ENCODE measurements at places on chromosomes 2 and 18.

DNA sequence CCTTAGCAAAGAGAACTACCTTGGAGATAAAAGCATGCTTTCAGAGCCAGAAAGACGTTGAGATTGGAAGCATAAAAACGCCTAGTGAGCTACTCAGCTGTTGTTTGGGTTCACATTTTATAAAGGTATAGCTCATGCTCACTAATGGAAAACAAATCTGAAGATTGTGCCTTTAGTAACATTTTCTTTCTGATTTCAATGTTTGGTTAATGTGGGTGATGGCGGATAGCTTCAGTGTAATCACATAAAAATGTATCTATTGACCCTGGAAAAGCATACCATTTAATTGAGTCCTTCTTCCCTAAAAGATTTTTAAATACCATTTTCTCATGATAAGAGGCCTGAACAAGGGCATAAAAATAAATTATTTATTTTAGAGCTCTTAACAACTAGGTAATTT, 73.4 kb downstream of the DTNA start:
- DNase-seq: no peak

GRCh38 chr2:73821227-73821626, 7.5 kb upstream of the STAMBP start:
- DNase-seq: no peak

DNA sequence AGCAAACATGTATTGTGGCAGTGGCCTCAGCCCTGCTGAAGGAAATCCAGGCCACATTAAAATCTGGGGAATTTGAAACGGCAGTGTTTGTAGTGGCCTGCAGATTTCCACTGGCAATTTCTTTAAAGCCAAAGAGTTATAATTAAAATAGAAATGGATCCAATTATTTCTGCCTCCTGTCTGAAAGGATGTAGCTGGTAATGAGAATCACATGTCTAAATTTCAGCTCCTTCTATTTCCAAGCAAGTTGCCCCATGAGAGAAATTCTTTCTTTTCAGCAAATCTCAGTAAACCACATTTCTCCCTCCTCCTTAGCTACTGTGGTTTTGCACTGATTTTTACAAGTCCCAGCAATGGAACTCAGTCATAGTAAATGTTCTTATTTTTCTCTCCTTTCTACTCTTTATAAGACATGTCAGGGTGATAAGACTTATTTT, 55.4 kb upstream of the ZNF396 start:
- DNase-seq: no peak

- DNase-seq: no peak
These were observed 57.4 kb downstream of the STK39 start for GRCh38 chr2:168189835-168190569.

DNA sequence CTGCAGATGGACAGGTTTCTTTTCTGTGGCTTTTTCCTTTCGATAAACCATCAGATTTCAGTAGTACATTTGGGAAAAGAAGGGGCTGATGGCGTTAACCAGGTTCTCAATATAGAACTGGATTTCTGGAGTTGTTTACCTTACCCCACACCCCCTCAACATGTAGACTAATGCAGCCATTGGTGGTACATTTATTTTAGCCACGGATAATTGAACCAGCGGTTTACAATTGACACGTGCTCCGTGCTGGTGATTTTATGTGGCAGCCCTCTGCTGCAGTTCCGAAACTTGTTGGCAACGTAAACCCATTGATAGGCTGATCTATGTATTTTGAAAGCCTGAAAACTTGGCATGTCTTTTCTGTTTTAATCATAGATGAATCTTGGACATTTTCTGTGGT, 5.4 kb downstream of the SOX11 start:
- DNase-seq: no peak

DNA sequence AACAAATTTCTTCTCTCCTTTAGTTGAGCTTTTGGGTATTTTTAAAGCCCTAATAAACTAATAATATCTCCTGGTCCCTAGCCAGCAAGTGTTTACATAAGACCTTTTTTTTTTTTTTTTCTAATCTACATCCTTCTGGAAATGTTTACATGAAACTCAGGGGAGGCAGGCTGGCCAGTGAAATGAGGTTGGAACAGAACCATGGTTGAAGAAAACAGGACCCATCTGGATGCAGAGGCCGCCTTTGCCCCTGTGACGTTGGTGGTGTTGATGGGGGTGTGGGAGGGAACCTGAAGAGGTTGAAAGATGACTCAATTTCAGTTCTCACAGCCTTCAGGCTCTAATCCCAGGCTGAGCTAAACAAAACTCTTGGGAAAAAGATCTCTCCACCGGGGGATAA, 118.5 kb downstream of the NRP2 start:
- peak; percentile 49 for DNase-seq

- DNase-seq: no peak
These were observed 87.3 kb downstream of the DOCK10 start for GRCh38 chr2:224954980-224955379.
